T follicular helper cell (primary cell): ENCODE measurements at places on chromosomes 6 and 20.

- DNase-seq, result no peak
Observed at GRCh38 chr6:75748003-75748742, 866 bp upstream of the MYO6 start.

DNA sequence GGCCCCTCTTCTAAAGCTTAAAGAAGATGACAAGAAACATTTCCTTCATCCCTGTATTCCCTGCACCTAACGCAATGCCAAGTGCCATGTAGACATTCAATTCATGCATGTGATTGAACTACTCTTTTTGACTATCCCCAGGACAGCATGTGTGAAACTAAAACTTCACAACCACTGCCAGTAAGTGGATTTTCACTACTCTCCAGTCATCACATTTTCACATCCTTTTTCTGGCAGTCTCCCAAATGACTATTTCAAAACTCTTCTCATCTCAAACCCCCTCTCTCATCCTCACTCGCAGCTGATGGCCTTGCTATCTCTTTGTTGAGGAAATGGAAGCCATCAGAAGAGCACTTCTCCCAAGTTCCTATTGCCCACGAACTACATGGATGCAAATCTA, 122.6 kb downstream of the OPRM1 start:
- DNase-seq, result no peak

- no peak for DNase-seq
Observed at GRCh38 chr6:46894433-46894832, 27.3 kb downstream of the ADGRF5 start.

DNA sequence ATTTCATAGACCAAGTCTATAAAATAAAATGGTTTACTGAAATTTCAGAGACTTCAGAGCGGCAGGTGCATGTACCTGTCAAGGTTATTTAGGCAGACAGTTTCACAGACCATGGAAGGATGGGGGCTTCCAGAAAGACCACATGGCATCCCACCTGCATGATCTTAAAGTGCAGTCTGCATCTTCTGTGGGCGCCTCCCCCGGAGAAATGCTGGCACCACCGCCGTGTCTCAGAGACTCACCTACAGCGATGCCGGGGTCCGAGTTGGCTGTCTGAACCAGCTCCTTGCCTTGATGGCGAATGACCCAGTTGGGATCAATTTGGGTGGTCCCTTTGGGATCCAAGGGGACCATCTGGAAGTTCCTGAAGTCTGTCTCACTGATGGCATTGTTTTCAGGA, 30.6 kb downstream of the THBS2 start:
- no peak for DNase-seq

DNA sequence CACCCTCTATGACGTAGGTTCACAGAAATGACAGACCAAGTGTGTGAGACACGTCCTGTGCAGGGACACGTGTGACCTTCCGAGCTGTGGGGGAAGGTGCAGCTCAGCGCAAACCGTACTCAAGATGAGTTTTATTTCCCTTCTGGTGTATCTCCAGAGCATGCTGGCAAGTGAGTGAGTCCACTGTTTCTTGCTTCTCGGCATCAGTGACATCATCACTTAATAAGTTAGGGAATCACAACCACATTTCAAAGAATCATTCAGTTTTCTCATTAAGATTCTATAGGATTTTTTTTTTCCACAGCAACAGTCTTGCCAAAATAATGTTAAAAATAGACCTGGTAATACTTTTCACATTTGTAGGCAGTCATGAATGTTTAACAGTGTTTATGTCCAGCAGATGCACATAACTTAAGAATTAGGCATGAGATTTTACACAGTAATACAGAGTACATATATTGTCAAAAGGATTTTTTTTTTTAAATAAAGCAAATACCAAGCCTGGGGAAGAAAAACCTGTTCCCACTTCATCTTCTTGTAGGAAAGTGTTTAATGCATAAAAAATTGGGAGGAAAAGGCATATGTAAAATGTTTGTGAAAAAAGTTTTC, 417.8 kb downstream of the CDC5L start:
- no peak for DNase-seq

DNA sequence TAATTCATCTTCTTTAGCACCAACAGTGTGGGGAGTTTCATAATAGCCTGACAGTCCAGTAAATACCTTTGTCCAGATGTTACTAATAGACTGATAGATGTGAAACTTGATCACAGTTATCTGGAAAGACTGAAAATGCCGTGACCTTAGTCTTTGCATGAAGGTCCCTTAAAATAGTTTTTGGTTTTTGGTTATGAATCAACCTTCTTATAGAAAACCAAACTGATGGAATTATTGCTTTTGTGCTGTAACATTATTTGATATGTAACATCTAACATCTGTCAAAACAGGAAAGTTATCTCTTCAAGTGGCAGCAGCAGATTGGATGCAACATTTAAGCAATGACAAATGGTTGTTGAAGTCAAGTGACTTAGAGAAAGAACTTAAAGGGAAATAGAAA, 190.4 kb downstream of the DOK5 start:
- no peak for DNase-seq

GRCh38 chr6:154377726-154378125, 21.1 kb upstream of the IPCEF1 start:
- no peak for DNase-seq

DNA sequence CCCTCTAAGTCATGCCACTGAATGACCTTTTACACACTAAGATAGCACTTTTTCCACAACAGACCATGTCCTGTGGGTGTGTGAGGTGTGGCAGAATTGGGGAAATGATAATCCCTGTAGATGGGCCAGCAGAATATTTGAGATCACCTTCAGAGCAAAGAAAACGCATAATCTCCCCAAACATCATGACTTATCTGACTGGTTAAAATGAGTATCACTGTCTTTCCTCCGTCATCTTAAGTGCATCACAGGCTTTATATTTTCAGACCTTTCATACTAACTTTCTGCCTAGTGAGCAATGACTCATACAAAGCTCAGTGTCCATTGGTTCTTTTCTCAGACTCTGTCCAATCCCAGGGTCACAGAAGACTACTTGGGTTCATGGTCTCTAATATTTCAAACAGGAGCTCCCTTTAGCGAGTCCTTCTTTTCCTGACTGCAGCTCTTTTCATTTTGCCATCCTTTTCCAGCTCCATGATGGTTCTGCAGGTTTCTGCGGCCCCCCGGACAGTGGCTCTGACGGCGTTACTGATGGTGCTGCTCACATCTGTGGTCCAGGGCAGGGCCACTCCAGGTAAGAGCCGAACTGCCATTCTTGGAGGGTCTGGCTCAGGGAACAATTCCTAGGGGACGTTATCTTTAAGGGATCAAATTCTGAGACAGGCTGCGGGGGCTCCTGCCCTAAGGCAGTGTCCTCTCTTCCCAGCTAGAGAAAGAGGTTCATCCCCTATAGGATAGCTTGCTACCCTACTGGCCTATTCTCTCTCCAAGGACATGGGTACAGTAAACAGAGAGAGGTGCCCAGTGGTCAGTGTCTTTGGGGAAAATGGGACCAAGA, at the start of gene HLA-DPB1:
Gene HLA-DPB1 (plus strand): TSS at position 423 of the 838 bp plus-strand sequence. CDS start 52 bp downstream, at position 475.
- DNase-seq, result peak; percentile 14

DNA sequence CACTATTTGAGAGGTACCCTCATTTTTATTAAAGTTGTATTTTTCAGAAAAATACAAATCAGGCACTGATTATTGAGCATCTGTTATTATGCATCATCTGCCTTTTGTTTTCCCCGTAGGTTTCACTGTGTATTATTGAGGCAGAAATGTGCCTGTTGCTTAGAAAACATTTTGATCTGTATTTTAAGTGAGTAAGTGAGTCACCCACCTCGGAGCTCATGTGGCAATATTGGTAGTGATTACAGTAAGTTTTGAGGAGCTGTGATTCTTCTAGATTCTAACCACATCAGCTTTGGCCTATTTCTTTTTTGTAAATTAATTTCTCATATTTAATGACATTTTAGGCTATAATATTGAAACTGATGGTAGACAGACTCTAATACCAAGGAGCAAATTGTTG, 59.6 kb upstream of the LAMP5 start:
- DNase-seq, result no peak

DNA sequence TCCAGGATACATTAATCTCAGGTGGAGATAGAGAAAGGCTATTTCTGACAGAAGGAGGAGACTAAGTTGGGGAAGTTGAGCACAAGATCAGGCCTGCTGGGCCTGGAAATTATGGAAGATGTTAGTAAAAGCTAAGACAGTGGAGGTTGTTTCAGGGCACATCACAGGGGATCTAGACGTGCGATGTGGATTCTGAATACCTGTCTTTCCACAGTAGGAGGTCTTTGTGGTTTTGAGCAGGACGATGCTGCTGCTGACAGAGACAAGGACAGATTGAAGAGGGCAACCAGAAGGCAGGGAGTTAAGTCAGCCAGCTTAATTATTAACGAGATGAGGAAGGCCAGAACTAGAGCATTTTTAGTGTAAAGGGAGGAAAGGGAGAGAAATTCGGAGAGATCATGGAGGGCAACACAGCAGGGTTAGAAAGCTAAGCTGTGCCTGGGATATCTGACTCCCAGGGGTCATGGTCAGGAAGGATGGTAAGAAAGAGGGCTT, 384.9 kb downstream of the MAFB start:
- no peak for DNase-seq

DNA sequence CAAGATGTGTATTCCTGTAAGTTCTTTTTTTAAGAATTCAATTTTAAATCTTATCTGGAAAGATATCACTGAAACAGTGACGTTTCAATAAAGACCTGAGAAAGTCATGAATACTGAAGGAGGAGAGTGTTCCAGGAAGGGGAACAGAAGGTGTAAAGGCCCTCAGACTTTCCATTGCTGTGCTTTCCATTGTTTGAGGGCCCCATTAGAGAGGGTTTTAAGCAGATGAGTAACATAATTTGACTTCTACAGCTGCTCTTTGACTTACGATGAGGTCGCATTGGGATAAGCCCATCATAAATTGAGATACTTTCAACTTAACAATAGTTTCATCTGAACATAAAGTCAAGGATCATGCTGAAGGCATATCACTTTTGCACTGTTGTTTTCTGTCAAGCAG, 24.7 kb downstream of the ACOT13 start:
- no peak for DNase-seq

DNA sequence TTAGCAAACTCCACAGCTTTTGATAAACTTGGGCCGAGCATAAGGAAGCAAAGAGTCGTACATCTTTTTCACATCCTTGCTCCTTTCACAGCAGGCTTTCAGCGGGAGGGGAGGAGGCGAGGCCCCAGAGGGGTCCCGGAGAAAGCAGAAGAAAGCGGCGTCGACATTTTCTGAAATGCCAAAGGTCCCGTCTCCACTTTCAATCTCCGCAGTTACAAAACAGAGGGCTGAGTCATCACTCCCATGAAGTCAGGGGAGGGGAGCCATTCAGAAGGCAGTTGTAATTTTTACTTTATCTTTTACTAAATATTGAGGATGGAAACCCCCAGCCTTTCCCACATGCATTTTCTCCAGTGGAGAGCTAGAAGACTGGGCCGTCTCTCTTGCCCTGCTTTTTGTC, 174.2 kb upstream of the THBS2 start:
- no peak for DNase-seq

DNA sequence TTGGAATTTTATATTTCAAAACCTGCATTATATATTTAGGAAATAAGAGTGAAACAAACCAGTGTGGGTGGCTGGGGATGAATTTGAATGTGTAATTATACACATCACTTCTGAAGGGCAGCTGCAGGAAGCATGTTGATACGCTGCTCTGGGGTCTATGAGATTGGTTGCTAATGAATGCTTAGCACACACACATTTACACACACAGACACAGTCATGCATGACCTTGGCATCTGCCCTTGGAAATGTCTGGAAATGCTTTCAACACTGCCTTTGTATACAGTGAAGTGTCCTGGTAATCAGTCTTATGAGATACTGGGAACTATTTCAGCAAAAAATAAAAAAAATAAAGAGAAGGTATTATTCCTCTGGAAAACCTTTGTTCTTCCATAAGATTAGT, 83.4 kb downstream of the ELOVL4 start:
- DNase-seq, result no peak

DNA sequence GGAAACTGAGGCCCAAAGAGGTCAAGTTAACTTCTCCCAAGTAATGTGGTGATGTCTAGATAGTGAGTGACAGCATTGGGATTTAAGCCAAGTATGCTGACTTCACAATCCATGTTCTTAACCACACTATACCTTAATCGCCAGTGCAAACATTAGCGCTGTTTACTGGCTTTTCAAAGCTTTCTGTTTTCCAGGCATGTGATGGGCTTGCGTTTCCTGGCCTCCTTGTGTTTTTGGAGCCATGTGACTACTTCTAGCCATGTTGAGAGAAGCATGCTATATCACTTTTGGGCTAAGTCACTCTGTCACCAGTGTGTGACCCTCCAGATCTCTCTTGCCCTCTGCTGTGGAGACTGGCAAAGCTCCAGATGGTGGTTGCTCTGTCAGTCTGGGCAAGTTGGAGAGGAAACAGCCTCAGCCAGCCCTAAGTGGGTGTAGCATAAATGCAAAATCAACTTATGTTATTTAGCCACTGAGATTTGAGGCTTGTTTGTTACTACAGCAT, 76.9 kb downstream of the ANKRD6 start:
- no peak for DNase-seq

GRCh38 chr6:27838058-27838944, 73.9 kb downstream of the OR2B2 start:
- DNase-seq, result peak; percentile 71
